ENCODE measurements at places on chromosomes 13 and 19.

GRCh38 chr13:66323745-66324347, 906.3 kb downstream of the PCDH9 start:
- H3K27me3 ChIP-seq = no peaks in the 10 kb centered on the region
- peaks cover 7% of the 10 kb centered on the region for H3K4me1 ChIP-seq
- DNase-seq = no peak
- no peak overlapping the region for H3K4me3 ChIP-seq
- H3K36me3 ChIP-seq = no peaks in the 10 kb centered on the region

DNA sequence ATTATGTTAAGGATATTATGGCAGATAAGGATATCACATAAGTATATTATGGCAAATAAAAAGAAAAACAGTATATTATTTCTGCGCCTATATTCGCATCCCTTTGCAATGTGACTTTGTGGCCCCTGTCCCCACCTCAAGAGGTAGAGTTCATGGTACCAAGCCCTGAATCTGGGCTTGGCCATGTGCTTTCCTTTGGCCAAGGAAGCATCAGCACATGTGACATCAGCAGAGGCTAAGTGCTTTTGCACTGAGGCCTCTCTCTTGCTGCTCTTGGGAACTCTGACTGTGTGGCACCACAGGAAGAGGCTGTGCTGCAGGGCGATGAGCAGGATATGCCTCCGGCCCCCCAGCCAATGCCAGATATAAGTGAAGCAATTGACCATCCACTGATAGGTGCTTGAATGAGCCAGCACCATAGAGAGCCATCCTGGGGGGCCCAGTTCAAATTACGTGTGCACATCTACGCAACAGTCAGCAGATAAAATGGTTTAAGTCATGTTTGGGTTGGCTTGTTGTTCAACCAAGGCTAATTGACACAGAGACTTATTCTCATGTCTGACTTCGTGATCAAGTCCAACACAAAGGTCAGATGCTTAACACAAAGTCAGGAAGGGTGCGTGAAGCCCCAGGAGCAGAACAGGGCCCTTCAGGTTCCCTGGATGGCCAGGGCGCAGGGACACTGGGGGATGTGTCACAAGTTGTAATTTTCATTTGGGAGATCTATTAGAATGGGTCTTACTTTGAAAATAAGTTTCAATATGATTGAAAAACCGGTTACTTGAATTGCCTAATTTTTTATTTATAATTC, 173.3 kb downstream of the COL4A1 start:
- H3K4me3 ChIP-seq = no peak overlapping the region
- no peak for DNase-seq
- no peak overlapping the region for H3K27ac ChIP-seq
- no peaks in the 10 kb centered on the region for H3K36me3 ChIP-seq
- peaks cover 11% of the 10 kb centered on the region for H3K4me1 ChIP-seq

DNA sequence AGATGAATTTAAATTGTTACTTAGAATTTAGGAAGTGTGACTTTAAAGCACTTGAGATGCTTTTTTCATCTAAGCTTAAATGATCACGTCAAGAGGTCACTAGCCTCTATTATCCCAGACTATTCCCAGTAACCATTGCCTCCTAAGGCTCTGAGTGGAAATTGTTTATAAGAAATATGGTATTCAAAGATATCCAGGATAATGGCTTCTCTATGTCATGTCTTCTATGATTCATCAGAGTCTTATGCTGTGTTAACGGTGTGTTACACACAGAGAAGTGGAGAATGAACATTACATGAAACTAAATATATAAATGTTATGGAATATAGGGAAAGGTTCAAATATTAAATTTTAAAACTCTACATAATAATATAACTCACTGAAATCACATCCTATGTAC, 79.8 kb upstream of the NBEA start:
- H3K4me1 ChIP-seq = peaks cover 8% of the 10 kb centered on the region
- no peak overlapping the region for H3K27ac ChIP-seq
- no peak for DNase-seq
- H3K27me3 ChIP-seq = no peaks in the 10 kb centered on the region
- H3K36me3 ChIP-seq = no peaks in the 10 kb centered on the region

DNA sequence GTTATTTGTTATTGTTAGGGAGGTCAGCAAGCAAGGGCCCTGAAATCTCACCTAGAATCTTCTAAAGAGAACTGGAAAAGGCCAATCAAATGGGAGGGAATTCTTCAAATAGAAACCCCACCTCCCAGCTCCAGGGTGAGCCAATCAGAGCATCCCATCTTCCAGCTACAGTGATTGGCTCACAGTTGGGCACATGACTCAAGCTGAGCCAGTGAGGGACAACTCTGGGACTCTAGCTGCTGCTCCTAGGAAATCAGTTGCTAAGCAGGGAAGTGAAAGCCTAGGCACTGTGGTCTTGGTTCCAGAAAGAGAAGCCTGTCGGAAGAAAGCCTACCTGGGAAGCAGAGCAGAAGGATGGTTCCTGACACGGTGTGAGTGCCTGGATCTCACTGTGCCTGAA, 13.4 kb downstream of the TM6SF2 start:
- peak overlapping the region; percentile 11 for H3K4me3 ChIP-seq
- H3K27ac ChIP-seq = no peak overlapping the region
- peaks cover 4% of the 10 kb centered on the region for H3K4me1 ChIP-seq
- peaks cover 6% of the 10 kb centered on the region for H3K36me3 ChIP-seq
- H3K27me3 ChIP-seq = peaks cover 42% of the 10 kb centered on the region

- peak overlapping the region; percentile 40 for H3K4me3 ChIP-seq
- H3K36me3 ChIP-seq = peaks cover 7% of the 10 kb centered on the region
- peaks cover 43% of the 10 kb centered on the region for H3K4me1 ChIP-seq
- H3K27me3 ChIP-seq = no peaks in the 10 kb centered on the region
- peak; percentile 86 for DNase-seq
- H3K27ac ChIP-seq = peak overlapping the region; percentile 97
Observed at GRCh38 chr19:955803-956765, 28.1 kb upstream of the WDR18 start.
